ENCODE measurements at places on chromosomes 1 and 21.
A peak's percentile ranks its signal among the peaks of the same experiment; 100 is the strongest.

GRCh38 chr21:43733529-43734071 lies 14.7 kb downstream of the PDXK start:
- ATAC-seq = no peak

- no peak for ATAC-seq
These were observed 4.7 kb downstream of the MAP1LC3C start for GRCh38 chr1:241994171-241994570.

- ATAC-seq = no peak
These were observed 15.4 kb upstream of the LSS start for GRCh38 chr21:46243960-46244361.

GRCh38 chr21:32578107-32578691 lies 7.1 kb downstream of the TCP10L start:
- ATAC-seq = peak; percentile 92

DNA sequence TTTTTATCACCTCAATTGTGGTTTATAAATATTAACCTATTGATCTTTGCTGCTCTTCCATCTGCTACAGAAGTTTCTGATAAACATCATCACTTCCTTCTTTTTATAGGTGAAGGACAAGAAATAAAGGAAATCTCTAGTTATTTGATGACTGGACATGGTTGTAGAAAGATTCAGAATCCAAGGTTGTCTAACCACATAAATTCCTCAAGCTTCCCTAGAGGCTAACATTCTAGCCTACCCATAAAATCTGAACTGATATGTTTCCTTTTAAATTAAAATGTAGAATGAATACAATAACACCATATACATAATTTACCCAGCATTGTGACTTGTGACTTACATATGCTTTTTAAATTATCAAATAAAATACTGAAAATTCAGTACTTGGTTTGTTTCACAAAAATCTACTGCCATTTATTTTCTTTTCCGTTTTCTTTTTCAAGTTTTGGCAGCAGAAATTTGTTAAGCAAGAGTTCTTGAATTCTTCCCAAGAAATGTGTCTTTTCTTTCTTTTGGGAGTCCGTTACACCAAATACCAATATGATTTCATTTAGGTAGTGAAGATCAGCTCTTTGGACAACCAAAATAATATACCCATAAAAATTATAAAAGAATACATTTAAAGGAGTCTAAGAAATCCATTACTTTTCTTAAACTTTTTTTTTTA lies 513.2 kb upstream of the ADGRL2 start:
- ATAC-seq = no peak

DNA sequence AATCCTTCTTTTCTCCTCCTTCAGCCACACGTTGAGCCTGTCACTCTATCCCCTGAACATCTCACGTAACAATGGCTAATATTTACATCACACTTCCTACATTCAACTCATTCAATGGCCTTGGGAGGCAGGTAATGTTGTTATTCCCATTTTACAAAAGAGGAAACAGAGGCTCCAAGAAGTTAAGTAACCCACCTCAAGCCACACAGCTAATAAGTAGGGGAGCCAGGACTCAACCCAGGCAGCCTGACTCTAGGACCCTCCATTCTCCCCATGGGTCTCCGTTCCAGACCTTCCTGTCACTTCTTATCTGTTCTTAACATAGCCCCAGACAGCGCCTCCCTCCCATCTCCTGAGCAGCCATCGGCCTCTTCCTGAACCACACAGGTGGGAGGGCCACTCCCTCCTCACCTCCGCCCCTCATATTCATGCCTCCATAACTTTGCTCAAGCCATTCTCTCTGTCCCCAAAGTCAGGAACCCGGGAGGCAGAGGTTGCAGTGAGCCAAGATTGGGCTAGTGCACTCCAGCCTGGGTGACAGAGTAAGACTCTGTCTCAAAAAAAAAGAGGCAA lies 2.2 kb downstream of the PADI4 start:
- no peak for ATAC-seq

DNA sequence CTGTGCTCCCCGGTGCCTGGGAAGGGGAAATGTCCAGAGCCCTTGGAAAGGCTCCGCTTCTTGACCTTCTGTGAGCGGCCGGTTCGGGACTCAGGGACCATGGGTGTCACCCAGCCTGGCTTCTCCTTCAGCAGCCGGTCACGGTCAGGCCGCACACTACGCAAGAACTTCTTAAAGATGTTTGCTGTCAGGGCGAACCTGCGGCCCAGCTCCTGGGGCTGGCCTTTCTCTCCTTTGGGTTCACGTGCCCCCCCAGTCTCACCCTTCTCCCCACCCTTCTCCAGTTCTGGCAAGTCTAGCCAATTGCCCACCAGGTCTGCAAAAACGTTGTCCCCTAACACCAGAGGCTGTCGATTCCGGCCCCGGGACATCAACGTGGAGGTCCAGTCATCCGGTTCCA lies 12.1 kb downstream of the INKA2 start:
- ATAC-seq = no peak

GRCh38 chr1:180501865-180502360 lies 464 bp downstream of the ACBD6 start:
- no peak for ATAC-seq

- ATAC-seq = no peak
These were observed 681 bp upstream of the GPR61 start for GRCh38 chr1:109538827-109539555.

- ATAC-seq = no peak
These were observed 721.8 kb upstream of the NCAM2 start for GRCh38 chr21:20276377-20276776.

DNA sequence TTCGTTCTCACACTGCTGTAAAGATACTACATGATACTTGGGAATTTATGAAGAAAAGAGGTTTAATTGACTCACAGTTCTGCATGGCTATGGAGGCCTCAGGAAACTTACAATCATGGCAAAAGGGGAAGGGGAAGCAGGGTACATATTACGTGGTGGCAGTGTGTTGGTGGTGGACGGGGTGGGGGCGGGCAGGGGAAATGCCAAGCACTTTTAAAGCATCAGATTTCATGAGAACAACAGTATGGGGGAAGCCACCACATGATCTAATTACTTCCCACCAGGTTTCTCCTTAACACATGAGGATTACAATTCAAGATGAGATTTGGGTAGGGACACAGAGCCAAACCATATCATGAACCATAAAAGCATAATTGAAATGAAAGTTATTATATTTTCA lies 88.5 kb downstream of the UBE2U start:
- no peak for ATAC-seq

DNA sequence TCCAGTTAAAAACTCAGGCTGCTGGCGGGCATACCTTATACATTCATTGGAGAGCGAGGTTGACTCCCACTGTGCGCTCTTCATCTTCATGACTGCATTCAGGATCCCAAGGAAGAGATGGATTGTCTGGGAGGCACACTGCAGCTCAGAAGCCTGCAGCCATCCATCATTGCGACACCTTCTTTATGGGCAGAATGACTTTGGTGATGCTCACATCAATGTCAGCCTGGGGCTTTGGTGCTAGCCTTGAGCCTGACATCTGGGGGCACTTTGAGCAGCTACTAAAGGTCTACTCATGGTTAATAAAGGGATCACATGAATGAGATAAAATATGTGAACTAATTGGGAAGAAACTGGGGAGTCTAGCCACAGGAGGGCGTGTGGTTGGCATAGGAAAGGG lies 229.3 kb downstream of the PRDM2 start:
- ATAC-seq = no peak

GRCh38 chr21:45317398-45318145 lies 29.9 kb upstream of the POFUT2 start:
- ATAC-seq = no peak

GRCh38 chr1:67227196-67227595 lies 60.9 kb downstream of the IL23R start:
- no peak for ATAC-seq

GRCh38 chr1:7365706-7366105 lies 405.4 kb upstream of the VAMP3 start:
- ATAC-seq = no peak

DNA sequence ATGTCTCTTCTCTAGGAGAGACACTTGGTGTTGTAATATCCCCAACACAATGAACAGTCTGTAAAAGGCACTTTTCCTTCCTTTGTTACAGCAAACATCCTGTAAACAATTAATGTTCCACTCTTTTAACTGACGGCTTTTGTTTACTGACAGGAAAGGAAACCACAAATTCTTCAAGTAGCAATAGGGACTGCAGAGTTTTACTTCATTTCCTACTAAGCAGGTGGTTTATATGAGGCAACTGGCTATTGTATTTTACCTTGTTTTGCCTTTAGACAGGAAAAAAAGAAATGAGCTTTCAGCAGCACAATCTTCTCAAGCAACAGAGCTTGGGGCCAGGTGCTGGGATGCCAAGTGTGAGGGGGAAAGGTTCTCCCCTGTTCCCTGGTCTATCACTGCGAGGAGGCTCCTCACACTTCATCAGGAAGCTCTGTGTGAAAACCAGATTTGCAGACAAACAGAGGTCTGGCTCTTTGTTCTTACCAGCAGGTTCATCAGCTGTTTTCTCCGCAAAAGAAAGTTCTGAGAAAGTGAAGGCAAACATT lies 51.2 kb downstream of the SIPA1L2 start:
- no peak for ATAC-seq

GRCh38 chr1:69976896-69977295 lies 228.5 kb downstream of the LRRC40 start:
- peak; percentile 60 for ATAC-seq

- no peak for ATAC-seq
These were observed 668.7 kb downstream of the MRPL39 start for GRCh38 chr21:24938573-24938972.

DNA sequence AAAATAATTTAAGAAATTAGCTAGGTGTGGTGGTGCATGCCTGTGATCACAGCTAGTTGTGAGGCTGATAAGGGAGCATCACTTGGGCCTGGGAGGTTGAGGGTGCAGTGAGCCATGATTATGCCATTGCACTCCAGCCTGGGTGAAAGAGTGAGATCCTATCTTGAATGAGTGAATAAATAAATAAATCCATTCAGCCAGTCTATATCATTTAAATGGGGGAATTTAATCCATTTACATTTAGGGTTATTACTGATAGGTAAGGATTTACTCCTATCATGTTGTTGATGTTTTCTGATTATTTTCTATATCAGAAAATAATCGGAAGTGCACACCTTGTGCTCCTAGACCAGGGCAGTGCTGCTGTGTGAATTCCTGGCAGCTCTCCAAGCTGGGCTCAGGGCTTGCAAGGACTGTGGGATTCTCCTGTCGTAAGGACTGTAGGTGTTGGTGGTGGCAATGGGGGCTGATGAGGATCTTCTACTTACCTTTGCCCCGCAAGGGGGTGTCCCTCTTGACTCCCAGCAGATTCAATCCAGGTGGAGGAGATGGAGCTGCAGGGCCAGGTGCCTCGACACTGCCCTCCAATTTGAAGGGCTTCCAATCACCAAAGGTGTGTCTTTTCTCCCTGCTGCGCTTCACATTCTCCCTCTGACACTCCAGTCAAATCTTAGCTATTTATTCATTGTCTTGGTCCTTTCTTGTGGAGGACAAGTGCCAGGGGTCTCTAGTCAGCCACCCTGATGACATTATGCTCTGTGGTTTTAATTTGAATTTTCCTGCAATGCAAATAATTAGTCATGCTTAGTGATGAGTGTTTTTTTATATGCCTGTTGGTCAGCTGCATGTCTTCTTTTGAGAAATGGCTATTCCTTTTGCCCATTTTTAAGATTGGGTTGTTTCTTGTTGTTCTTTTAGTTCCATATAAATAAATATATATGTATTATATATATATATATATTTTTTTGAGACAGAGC lies 14.1 kb upstream of the TRAPPC10 start:
- no peak for ATAC-seq

- ATAC-seq = no peak
These were observed 113.6 kb upstream of the GADD45A start for GRCh38 chr1:67571406-67571805.

- ATAC-seq = no peak
These were observed 1.4 kb downstream of the MOV10 start for GRCh38 chr1:112675728-112676381.

DNA sequence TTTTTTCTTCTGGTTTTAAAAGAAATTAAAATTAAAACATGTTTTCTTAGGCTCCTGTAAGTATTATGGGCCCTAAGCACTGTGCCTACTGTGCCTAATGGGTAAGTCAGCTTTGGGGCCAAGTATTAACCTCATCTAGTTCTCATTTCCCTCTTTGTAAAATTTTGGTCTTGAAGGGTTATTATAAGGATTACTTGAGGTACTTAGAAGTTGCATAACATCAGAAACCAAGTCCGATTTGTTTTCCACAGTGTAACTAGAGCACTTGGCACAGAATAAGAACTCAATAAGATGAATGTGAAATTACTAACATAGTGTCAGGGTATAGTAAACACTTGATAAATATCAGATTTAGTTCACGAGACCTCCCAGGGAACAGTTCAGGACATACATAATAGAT lies 16.4 kb upstream of the OSBPL9 start:
- no peak for ATAC-seq

- peak; percentile 54 for ATAC-seq
These were observed 90.0 kb downstream of the FNBP1L start for GRCh38 chr1:93537924-93538323.

GRCh38 chr1:161038523-161039153 lies at the start of gene TSTD1:
TSTD1 (minus strand) TSS chr1:161038964; CDS start chr1:161038889, 75 bp downstream.
- ATAC-seq = peak; percentile 87

GRCh38 chr1:33296082-33296458 lies 24.8 kb downstream of the A3GALT2 start:
- no peak for ATAC-seq

DNA sequence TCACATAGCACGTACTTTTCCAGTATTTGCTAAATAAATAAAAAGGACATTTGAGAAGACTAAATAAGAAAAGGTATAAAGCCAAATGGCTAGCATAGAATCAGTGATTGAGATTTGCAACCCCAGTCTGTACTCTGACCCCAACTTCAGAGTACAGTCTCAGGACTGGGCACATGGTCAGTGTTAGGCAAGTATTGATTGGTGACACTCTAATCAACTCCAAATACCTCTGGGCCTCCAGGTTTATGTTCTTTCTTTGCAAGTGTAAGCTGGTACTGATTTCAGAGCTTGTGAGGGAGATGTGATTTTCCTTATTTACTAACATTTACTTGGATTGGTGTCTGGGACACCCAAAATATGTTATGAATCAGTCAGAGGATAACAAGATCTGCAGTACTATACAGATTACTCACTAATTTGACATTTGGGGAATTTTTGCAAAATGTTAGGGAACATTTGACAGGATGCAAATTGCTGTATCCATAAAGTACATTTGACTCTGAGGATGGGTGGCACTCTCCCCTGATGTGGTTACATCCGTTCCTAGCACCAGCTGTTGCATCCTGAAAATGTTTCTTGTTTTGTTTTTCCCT lies 34.2 kb downstream of the LMO4 start:
- peak; percentile 50 for ATAC-seq

DNA sequence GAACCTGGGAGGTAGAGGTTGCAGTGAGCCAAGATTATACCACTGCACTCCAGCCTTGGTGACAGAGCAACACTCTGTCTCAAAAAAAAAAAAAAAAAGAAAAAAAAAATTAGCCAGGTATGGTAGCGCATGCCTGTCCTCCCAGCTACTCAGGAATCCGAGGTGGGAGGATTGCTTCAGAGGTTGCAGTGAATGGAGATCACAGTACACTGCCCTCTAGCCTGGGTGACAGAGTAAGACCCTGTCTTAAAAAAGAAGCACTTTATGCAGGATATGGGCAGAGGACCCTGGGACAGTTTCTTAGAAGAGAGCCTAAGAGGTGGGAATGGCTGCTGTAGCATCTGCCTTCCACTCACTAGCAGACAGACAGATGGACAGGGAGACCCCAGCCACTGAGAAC lies 23.0 kb downstream of the IQGAP3 start:
- ATAC-seq = no peak

- peak; percentile 92 for ATAC-seq
These were observed 57.8 kb downstream of the FOXO6 start for GRCh38 chr1:41418857-41419583.

GRCh38 chr1:160858507-160858906 lies 4.2 kb downstream of the CD244 start:
- ATAC-seq = no peak

All from SK-N-SH treated with all-trans-retinoic acid at 6 μM for 48 hours (cell line).